ENCODE measurements at places on chromosomes 4 and X.

GRCh38 chr4:149344436-149344835 lies 471.2 kb downstream of the IQCM start:
- DNase-seq: no peak

DNA sequence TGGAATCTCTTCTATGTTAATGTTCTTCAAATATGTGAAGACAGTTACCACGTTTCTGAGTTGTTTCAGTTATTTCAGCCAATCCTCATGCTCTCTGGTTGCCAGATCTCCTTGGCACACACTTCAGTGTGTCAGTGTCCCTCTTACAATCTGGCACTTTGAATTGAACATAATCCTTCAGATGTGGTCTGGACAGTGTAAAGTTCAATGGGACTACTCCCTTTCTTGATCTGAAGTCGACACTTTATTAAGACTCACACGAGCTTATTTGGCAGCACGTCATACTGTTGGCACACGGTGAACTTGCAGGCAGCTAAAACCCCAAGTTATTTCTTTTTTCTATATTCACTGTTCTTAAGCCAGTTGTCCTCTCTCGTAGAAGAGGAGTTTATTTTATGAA lies 28.2 kb downstream of the ARSJ start:
- no peak for DNase-seq

- no peak for DNase-seq
Observed at GRCh38 chr4:174260099-174260498, 23.4 kb downstream of the FBXO8 start.

- DNase-seq: no peak
Observed at GRCh38 chrX:97594646-97595224, 711.0 kb downstream of the RPA4 start.

- DNase-seq: no peak
Observed at GRCh38 chrX:6383488-6383887, 151.4 kb downstream of the VCX3A start.

GRCh38 chr4:81039351-81039972 lies 9.0 kb downstream of the BMP3 start:
- no peak for DNase-seq

- no peak for DNase-seq
Observed at GRCh38 chr4:177968817-177969442, 526.7 kb upstream of the AGA start.

Data from stimulated activated CD8-positive, alpha-beta memory T cell treated with anti-CD3 and anti-CD28 coated beads, Interleukin-4, amount 100 ng/mL, for 24 hours (primary cell).